ENCODE measurements at places on chromosomes 5 and 9.

GRCh38 chr9:126986506-126986951, 71.9 kb downstream of the RALGPS1 start:
- DNase-seq: no peak

DNA sequence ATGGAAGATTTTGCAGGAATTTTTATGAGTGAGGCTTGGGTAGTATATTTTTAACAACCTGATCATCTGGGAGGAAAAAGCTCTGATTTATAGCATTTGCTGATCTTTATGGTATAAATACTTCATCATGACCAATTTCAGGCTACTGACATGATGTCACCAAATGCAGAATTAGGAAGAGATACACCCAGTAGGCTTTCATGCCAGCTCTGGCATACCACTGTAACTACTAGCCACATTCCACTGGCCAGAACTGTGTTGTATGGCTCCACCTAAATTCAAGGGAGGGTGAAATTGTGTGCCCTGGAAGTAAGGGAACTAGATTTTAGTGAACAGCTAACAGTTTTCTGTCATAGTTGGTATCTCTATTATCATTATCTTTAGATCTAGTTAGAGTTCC, 17.6 kb downstream of the AP3S1 start:
- no peak for DNase-seq

DNA sequence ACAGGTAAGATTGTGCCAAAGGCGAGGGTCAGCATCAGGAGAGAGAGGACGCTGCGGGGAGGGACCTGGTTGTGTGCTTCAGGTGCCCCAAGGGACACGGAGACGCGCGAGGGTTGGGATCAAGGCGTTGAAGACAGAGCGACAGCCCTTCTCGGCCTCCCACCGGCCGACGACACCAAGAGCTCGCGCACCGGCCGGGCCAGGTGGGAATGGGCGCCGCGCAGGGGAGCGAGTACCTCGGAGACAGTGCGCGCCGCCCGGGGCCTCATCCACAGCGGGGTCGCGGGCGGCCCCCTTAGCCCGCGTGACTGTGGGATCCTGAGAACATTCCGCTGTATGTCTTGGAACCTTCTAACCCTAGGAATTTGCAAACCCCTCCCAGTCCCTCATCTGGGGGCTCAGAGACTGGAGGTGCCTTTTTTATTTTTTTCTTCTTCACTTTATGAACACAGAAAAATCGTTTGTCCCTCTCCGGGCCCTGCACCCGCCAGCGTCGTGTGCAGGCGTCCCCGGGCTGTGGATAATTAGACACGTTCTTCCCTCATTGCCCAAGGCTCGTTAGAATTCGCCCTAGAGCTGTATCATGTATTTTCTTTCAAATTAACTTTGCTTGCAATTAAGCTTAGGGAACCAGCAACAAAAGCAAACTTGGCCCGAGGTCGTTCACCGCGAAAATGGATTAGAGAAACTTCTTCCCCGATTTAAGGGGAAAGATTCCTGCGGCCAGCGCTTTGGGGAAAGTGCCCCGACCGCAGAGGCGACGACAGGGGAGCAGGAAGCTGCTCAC, 4.8 kb downstream of the FOXE1 start:
- DNase-seq: no peak

GRCh38 chr9:37034938-37035647, 1.0 kb upstream of the PAX5 start:
- no peak for DNase-seq

- no peak for DNase-seq
Measured at GRCh38 chr9:127580366-127580765, 31.7 kb upstream of the STXBP1 start.

GRCh38 chr5:67215519-67216471, 19.2 kb upstream of the CD180 start:
- no peak for DNase-seq

DNA sequence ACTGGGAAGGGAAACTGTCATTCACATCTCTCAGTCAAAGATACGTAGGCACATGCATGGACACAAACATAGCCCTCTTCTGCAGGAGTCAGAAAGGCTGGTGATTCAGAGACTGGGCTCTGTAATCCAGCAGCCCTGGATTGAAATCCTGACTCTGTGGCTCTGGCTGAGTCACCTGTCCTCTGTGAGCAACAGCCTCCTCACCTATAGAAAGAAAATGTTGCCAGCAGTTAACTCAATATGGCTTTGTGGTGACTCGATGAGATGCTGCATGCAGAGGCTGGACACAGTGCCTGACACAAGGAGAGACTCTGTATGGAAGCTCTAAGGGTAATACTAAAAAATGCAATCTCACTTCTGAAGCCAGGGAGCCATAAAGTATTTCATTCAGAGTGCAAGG, 23.9 kb upstream of the CDKN2AIPNL start:
- no peak for DNase-seq

GRCh38 chr9:100498592-100498991, 25.6 kb downstream of the TMEFF1 start:
- DNase-seq: no peak

DNA sequence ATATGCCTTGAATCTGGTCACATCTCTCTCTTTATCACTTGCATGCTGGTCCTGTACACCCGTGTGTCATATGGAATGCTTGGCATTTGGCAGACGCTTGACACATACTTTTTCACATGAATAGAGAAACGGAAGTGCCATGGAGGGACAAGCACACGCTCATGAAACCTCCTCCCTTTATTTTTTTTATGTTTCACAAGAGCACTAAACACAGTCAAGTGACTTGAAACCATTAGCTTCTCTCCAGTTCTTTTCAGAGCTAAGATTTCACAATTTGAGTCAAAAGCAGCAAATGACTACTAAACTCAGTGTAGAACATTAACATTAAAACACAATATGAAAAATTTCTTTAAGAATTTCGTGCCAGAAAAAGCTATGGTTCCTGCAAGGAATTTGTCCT, 151.1 kb downstream of the DOCK2 start:
- no peak for DNase-seq

- DNase-seq: no peak
Measured at GRCh38 chr5:57509501-57510260, 27.1 kb upstream of the ACTBL2 start.

GRCh38 chr5:91119981-91120850, 262.9 kb downstream of the ARRDC3 start:
- DNase-seq: no peak

Data from HFF-Myc (cell line).